ENCODE measurements at places on chromosomes 4 and X.

DNA sequence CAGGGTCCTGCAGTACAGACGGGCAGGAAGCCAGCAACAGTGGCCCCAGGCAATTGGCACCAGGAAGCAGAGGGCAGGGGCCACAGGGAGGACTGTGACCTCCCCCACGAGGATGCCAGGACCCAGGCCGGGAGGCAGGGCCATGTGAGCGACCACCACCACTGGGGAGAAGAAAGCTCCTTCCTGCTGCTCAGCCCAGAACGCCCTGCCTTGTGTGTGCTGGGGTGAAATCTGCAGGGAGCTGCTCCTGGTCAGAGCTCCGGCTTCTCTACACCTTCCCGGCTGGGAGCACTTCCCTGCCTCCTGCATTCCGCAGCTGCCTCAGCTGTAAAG lies 100.4 kb downstream of the HMX1 start:
- DNase-seq = no peak

- no peak for DNase-seq
Observed at GRCh38 chrX:109393859-109394258, 88.0 kb downstream of the GUCY2F start.

- DNase-seq = no peak
Observed at GRCh38 chr4:11973270-11973669, 544.6 kb upstream of the HS3ST1 start.

DNA sequence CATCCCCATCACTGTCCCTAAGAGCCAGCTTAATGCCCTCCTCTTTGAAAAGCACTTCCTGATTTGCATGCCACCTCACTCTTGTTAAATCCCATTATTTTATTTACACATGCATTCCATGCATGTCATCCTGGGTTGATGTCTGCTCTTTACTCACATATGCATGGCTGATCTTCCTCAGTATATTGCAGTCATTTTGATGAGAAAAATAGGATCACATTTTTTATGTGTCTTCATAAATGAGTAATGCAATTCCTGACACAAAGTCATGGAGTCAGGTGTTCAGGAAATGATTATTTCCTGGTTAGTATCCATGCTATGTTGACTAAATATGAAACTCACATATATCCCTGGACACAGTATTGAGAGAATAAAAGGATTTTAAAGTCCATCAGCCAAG lies 204.7 kb downstream of the SLIT2 start:
- no peak for DNase-seq

GRCh38 chr4:108149588-108150380 lies 18.9 kb downstream of the LEF1 start:
- no peak for DNase-seq

DNA sequence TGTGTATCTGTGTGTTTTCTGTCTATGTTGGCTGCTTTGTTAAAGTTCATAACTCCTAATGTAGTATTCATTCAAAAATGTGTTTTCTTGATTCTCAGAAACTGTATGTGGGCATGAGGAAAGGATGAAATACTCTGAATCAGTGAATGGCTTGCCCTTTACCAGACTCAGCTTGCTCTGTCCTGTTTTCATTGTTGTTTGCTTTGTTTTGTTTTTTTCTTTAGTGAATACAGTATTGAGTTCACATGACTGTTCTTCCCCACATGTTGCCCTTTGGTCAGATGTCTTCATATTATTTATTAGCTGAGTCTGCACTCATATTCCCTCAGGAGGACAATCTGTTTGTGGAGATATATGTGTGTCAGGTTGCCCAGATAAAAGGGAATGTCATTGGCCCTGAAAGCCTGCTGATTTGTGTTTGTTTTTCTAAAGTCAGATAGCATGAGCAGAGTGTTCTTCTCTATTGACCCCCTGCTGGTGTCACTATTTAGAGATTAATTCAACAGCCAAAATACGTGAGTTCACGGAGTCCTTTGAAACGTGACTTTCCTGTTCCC lies 1184.4 kb downstream of the RPA4 start:
- no peak for DNase-seq

GRCh38 chr4:100317032-100317864 lies 127.0 kb upstream of the DDIT4L start:
- DNase-seq = no peak

- no peak for DNase-seq
Observed at GRCh38 chrX:72313707-72314641, 8.3 kb upstream of the CITED1 start.

DNA sequence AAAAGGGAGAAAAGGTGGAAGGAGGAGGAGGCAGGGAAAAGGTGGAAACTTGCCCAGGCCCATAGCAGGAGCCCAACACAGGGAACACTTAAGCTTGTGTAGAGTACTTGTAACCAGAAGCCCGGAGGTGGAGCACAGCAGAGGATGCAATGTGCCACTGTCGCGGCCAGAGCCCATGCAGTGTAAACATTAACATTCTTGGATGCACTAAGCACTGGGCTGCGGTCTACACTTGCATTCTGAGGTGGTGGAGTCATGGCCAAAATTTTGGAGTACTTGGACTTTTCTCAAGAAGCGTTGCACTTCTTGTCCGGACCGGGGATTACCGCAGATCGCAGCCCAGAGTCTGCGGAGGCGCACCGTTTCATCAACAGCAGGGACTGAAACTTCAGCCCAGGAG lies 4.5 kb upstream of the RHOXF1 start:
- no peak for DNase-seq

- no peak for DNase-seq
Observed at GRCh38 chr4:24775032-24775605, 20.3 kb upstream of the SOD3 start.

DNA sequence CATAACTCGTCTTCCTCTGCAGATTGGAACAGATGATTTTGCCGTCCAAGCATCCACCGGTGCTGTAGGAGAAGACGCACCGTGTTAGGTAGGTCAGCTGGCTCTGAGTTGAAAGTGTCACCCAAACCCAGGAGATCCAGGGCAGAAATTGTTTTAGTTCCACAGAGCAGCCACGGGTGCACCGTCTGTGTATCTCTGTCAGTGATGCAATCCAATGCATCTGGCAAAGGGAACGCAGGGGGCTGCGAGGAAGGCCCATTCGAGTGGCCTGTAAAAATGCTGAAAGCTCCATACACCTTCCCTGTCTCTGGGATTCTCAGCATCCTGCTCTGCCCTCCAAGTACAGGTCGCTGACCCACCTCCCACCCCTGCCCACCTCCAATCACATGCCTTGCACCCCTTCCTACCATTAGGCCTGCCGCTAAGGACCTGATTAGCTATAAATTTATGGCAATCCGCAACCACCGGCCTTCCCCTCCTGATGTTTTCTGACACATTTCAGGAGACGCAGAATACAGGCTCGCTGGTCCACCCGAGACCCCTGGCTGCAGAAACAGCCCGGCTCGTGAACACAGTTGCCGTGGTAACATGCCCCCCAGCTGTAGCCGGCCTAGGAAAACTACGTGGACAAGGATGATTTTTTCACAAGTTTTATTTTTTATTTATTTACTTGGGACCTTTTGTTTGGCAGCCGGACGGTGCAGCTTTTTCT lies 39.7 kb upstream of the SHOX start:
- no peak for DNase-seq

- DNase-seq = peak; percentile 28
Observed at GRCh38 chrX:74613370-74614092, 893 bp downstream of the RLIM start.

DNA sequence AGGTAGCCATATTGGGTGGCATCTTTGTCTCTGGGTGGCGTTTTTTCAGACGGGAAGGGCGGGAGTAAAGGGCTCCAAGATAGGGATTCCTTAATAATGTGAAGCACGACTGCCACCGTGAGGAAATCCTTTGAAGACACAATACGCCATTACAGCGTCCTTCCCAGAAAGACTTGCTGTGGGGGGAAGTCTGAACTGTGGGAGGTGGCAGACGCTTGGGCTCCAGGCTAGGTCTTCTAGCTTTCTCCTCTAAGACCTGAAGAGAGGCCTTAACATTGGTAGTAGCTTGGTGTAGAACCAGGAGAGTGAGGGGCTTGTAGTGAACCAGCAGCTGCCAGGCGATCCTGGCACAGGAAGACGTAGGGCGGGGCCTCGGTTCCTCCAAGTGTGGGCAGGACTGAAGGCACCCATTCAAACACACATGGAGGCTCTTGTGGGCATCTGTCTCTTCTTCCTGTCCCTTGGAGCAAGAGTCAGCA lies 197.3 kb downstream of the OR13H1 start:
- no peak for DNase-seq

DNA sequence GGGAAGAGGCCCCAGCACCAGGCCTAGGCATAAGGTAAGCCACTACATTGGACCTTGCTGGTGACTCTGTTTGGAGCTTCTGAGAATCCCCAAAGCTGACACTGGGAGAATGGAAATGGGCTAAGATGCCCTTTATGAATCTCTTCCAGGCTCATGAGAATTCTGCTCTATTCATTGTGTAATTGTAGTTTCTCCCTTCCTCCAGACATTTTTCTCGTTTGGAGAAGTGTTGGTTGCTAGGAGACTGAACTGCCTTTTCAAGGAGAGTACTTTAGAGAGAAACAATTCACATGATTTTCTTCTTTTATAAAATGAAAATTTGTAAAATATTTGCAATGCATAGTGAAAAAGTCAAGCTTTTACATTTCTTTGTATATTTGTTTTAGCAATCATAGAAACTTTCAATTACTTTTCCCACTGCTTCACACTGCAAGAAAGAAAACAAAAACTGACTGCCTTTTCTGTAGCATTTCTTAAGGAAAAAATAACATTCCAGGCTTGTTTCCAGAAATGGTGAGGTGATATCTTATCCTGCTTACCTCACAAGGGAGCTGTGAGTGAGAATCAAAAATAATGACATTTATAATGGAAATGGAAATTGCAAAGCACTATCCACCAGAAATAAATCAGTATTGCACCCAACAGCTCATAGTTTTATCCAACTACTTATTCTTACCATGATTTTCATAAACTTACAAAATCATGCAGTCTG lies 24.9 kb upstream of the DCHS2 start:
- no peak for DNase-seq

- DNase-seq = no peak
Observed at GRCh38 chr4:52984462-52984881, 122.4 kb downstream of the RASL11B start.

DNA sequence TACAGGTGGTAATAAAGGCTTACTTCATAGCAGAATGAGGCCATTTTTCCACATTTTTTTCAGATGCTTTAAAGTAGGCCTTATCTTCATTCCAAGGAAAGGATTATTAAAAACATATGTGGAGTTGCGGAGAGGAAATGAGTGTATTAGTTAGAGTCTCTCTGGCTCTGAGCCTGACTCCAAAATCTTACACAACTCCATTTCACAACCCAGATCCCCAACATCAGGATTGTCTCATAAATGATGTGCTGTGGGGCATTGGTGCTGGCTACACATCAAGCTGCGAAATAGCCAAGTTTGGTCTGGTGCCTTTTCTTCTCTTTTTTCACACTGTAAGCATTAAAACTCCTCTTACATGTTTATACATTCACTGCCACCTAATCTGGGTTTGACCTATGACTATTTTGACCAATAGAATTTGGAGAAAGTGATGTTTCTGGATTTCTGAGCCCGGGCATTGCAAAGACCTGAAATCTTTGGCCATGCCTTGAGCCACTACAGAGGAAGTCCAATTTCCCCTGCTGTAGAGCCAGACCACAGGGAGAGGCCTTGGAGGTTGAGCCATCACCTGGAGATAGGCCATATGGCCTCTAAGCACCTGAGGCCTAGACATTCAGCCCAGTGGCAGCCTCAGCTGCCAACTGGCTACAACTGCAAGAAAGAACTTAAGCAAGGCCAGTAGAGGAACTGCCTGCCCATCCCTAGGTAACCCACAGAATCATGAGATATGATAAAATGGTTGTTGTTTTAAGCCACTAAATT lies 16.7 kb upstream of the SOD3 start:
- no peak for DNase-seq

DNA sequence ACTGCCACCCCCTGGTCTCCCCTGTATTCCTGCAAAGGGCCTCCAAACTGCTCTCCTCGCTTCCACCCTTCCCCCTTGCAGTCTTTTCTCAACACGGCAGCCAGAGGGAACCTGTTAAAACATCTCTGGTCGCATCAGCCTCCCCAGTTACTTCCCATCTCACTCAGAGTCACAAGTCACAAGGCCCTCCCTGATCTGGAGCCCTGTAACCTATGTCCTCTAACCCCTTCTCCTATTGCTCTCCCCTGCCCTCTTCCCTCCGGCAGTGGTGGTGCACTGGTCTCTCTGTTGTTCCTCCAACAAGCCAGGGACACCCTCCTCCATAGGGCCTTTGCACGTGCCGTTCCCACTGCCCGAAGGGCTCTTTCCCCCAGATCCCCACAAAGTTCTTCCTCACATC lies 73.2 kb downstream of the SH3KBP1 start:
- DNase-seq = no peak

DNA sequence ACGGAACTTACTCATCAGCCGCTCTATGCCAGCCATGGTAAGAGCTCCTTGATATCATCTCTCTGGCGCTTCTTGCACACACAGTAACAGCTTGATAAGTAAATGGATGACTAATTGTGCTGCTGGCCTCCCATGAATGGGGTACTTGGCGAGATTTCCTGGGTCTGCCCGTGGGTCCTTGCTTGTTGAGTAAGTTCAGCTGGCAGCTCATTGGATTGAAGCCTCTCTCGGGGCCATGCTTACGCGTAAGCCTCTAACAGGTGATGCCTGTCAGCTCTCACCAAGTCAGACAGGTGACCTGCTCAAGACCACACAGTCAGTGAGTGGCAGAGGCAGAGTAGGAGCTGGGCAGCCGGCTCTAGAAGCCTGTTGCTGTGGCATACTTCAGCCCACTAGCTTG lies 7.7 kb downstream of the NSG1 start:
- DNase-seq = no peak

DNA sequence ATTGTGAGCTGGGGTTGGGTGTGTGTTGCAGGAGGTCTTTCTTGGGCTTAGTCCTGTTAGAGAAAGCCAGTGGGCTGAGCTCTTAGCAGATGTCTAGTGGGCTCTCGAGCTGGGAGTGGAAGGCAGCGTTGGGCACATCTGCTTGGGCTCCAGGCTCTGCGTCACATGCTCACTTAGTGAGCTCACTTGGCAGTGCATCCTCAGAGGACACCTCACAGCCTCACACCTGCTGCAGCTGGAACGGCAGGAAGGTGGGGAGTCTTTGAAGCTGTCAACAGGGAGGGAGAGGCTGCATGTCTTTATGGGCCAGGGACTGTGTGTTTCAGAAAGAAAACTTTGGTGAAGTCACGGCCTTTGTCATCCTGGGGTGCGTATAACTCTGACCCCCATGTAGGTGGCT lies 82.2 kb downstream of the PSAPL1 start:
- peak; percentile 69 for DNase-seq

- DNase-seq = peak; percentile 27
Observed at GRCh38 chr4:27084685-27085361, 224.2 kb downstream of the STIM2 start.

- DNase-seq = peak; percentile 27
Observed at GRCh38 chr4:104491481-104492182, 3.1 kb downstream of the CXXC4 start.

- no peak for DNase-seq
Observed at GRCh38 chr4:17552427-17552826, 24.6 kb upstream of the LAP3 start.

DNA sequence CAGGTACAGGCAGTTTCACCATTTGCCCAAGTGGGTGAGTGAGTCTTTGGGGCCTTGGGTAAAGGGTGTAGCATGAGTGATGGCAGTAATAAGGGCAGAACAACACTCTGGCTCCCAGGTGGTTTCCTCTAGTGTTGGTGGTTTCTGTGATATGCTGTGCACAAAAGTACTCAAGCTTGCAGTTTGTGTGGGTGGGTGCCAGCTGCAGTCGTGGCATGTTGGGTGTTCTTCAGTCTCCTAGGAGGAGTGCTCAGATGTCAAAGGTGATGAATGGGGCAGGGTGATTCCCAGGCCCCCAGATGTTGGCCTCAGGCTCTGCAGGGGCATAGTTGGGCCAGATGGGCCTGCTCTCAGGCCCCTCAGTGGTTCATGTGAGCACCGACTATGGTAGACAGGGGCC lies 166.1 kb upstream of the KLF8 start:
- no peak for DNase-seq
